Stimulated activated CD4-positive, alpha-beta T cell treated with anti-CD3 and anti-CD28 coated beads, Interleukin-15, amount 100 ng/mL, for 1 hour (primary cell): ENCODE measurements at places on chromosomes 7 and 10.

GRCh38 chr10:74704629-74705357 is 121.6 kb upstream of the KAT6B start:
- DNase-seq, result no peak

DNA sequence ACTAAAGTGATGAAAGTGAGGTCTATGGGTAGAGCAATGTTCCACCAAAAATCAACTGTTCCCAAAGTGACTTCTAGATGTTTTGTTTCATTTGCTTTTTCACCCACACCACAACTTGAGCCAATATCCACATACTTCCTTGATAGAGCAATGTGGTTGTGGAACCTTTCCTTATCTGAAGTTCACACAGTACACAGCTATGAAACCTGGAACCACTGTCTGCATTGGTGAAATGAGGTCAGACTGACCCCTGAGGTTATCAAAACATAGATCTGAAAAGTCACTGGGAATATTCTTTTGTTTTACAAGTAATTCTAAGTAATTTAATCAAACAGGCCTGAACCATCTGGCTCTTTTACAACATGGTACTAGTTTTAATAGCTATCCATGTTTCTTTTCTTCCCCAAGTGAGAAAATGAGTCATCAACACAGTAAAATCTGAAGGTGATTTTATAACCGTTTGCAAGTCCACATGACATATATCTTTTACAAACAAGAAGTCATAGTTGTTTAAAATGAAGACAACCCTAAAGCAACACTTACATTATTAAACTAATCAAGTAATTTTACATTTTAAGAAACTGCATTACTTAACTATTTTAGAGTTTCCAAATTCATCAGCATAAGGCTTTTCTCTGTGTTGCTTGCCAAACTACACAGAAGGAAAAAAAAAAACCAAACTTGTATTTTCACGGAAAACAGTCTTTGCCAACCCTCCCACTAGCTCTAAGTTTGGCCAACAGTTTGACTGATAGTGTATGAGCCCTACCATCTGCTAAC is 80.3 kb downstream of the LRRC17 start:
- no peak for DNase-seq

GRCh38 chr10:36332926-36333325 is 690.8 kb upstream of the FZD8 start:
- no peak for DNase-seq

GRCh38 chr7:70355198-70356020 is 757.1 kb downstream of the AUTS2 start:
- no peak for DNase-seq

GRCh38 chr10:46547541-46548497 is 8.6 kb downstream of the GPRIN2 start:
- DNase-seq, result no peak

GRCh38 chr10:14365266-14365665 is 34.5 kb upstream of the FRMD4A start:
- DNase-seq, result no peak

DNA sequence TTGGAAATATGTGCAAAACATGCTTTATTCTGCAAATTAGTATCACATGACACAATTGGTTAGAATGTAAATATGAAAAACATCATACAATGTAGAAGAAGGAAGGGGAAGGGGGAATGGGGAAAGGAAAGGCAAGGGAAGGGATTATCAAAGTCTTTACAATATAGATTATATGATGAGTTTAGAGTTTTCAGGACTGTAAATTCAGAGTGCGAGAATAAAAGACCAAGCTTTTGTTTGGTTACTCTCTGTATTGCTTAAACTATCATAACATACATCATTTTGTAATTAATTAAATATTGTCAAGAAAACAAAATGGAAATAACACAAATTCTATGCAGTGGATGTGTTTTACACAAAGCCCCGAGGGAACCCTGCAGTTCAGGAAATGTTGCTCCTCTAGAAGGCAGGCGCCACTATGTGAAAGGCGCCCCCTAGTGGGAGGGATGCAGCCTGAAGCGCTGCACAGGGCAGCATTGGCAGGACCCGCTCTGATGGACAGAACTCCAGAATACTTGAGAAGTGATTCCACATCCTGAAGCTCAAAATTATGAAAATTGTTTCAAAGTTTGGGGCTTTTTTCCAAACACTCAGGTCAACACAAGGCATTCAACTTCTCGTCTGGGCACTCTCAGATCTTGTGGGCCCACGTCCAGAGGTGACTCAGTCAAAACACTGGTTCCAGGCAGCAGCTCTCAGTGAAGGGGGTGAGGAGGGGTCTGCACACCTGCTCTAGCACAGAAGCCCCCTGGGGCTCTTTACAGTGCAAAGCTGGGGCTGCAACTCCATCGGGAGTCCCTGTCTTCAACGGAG is 31.6 kb upstream of the TMEM254 start:
- DNase-seq, result peak; percentile 35

GRCh38 chr7:116862951-116863670 is 724 bp downstream of the CAPZA2 start:
- no peak for DNase-seq

DNA sequence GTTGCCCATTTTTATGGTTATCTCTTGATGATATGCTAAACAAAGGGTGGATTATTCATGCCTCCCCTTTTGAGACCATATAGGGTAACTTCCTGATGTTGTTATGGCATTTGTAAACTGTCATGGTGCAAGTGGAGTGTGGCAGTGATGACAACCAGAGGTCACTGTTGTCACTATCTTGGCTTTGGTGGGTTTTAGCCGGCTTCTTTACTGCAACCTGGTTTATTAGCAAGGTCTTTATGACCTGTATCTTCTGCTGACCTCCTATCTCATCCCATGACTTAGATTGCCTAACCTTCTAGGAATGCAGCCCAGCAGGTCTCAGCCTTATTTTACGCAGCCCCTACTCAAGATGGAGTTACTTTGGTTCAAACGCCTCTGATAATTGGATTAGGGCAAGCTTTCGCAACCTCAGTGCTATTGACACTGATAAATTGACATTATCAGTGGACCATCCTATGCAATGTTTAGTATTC is 36.9 kb downstream of the BAG3 start:
- no peak for DNase-seq

- no peak for DNase-seq
These were observed 29.1 kb upstream of the CABCOCO1 start for GRCh38 chr10:61633665-61634064.

- DNase-seq, result no peak
These were observed 33.3 kb downstream of the COX15 start for GRCh38 chr10:99698504-99699080.

GRCh38 chr7:32263611-32264010 is 193.4 kb upstream of the PDE1C start:
- DNase-seq, result no peak

DNA sequence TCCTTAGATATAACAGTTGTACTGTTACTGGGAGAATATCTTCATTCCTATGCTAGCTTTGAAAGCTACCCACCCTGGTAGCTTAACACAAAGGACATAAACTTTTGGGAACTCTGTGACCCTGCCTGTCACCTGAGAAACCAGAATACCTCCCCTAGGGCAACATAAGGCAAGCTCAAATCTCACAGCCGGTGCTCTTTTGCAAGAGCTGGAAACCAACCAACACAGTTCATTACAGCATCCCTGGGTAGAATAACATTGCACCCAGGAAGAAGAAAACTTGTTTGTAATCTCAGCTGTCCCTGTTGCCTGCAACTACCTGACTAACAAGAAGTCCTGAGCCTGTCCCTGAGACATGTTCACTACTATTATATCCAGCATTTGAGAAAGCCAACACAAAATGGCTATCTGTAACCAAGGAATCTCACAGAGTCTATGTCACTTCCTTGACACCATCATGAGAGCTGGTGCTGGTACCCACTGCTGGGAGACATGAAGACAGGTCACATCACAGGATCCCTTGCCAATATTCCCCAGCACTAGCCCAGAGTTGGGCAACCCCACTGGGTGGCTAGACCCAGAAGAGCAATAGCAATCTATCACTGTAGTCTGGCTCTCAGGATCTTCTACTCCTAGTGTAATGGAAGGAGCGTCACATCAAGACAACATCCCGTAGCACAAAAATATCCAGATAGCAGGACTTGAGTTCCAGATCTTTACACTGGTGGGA is 31.3 kb downstream of the AKR1C3 start:
- DNase-seq, result no peak

- DNase-seq, result no peak
These were observed 160.7 kb upstream of the MKI67 start for GRCh38 chr10:128286762-128287500.

GRCh38 chr7:38199782-38200181 is 21.7 kb downstream of the STARD3NL start:
- DNase-seq, result no peak

DNA sequence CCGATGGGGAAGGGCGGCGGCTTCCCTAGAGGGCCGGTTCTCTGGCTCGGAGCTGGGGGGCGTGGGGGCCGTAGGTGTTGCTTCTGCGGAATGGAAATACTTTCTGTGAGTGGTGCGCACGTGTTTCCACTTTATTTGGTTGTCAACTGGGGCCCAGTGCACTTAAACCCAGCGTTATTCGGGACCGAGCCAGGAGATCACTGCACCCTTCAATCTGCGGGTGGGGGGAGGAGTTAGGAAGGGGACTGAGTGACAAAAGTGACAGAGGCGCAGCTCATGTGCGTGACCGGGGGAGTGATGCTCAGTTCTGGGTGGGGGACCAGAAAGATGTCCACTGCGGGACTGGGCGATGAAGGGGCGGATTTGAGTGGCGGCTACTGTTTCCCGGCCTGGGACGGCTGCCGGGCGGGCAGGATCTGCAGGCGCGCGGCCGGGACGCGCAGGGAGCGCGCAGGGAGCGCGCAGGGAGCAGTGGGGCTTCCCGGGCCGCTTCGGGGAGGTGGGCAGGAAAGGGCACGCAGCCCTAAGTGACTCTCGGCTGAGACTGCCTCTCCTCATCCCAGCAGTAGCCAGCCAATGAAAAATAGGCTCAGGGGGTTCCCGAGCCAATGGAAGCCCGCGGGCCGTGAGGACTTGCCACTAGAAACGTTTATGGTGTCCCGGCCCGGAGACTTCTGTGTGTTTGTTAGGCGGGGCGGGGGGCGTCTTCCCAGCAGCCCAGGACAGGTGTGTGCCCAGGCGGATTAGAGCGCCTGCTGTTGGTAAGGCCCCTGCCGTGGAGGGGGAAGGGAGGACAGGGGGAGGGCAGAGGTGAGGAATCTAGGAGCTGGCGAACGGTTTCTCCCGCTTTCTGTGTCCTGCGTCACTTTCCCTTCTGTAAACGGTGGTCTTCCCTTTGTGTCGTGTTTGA is 54.3 kb upstream of the KDM7A start:
- peak; percentile 43 for DNase-seq

DNA sequence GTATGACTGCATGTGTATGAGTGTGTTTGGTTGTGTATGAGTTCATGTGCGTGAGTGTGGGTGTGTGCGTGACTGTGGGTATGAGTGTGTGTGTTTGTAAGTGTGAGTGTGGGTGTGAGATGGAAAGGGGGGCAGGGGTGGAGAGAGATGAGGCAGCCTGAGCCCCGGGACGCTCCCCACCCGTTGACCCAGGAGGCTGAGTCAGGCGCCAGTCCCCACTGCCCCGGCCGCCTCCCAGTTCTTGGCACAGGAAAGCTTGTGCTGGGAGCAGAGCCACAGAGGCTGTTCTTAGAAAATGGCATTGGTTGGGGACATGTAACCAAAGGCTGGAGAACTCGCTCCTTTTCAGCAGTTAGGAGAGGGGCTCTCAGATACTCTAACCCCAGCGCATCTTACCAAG is 27.8 kb upstream of the NUB1 start:
- no peak for DNase-seq

- DNase-seq, result no peak
These were observed 1097.9 kb downstream of the REEP3 start for GRCh38 chr10:64619102-64619501.

GRCh38 chr7:45469103-45469502 is 105.1 kb upstream of the ADCY1 start:
- DNase-seq, result no peak

DNA sequence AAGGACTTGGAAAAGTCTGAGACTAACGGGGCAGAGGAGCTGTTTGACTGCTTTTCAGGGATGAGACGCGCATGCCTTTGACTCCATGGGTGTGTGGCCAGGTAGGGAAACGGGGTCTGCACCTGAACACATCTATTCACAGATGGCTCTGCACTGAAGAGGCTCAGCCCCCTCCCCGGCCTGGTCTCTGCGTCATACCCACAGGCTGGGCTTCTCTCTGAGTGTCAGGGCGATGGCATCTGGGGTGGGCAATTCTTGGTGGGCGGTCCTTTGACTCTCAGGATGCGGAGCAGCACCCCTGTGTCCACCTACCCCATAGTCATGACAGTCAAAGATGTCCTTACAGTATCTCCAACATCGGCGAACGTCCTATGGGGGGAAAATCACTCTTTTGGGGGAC is 23.0 kb downstream of the PFKP start:
- no peak for DNase-seq

- no peak for DNase-seq
These were observed 21.8 kb upstream of the LRRD1 start for GRCh38 chr7:92200791-92201190.

DNA sequence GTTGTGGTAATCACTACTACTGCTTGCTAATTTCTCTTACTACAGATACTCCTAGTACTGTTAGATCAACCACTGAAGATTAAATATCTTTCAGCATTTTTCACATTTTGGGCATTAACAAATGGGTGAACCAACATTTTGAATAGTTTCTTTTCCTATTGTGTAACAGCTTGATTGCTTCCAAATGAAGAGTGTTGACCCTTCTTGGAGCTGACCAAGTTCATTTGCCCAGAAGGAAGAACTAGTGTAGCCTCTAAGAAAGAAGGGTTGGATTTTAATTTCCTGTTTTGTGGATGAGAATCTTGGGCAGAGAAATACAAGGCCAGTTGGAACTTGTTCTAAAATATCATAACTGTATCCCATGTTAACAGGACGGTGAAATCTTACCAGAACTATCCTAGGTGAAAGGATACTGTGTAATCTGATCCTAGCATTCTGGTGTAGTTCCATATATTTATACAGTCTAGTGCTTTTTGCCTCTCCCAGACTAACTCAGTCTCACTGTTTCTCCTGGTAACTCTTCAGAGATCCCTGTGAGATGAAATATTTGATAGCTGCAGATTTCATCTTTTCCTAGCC is 37.3 kb downstream of the SND1 start:
- DNase-seq, result no peak

DNA sequence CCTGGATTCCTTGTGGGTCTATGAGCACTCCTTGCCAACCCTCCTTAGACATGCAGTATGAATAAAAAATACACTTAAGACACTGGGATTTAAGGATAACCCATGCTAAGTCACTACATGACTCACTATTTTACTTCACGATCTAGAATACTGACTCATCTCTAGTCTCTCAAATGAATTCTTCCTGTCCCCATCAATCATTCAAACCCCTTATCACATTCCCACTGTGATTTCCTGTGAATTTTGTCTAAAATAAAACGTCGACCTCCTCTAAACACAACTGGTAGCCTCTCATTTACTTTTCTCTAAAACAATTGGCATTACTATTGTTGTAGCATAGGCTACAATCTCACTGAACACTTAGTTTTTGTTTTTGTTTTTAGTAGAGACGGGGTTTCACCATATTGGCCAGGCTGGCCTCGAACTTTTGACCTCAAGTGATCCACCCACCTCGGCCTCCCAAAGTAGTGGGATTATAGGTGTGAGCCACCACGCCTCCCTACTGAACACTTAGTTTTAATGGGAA is 3.9 kb upstream of the IQUB start:
- no peak for DNase-seq

- no peak for DNase-seq
These were observed 32.4 kb upstream of the INPP5F start for GRCh38 chr10:119693262-119693957.

- no peak for DNase-seq
These were observed 189.1 kb downstream of the SKAP2 start for GRCh38 chr7:26675143-26675887.

GRCh38 chr7:73735528-73735905 is 3.1 kb downstream of the ABHD11 start:
- no peak for DNase-seq
